ENCODE measurements at places on chromosomes 5 and 9. TPM values are rescaled to one million over a fixed set of nuclear protein-coding genes. Genes with fewer than 3 reads are reported as not detected.

DNA sequence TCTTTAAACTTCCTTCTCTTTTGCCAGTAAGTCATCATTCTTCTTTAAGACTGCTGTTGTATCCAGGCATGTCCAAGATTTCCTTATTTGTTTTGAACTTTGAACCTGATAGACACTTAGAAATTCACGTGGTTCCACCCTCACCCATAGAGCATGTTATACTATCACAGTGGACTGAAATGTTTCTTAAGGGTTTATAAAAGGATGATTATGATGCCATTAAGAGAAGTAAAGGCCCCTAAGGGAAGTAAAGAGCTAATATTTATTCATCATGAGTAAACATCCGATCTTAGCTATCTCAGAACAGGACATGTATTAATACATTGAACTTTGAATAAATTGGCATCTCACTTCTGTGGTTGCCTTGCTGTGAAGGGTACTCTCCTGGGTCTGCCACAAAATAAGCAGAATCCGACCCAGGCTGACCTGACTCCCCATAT, 49.8 kb downstream of the PRKACG start:
- DNase-seq, result no peak

Gene ANKDD1B
- polyA plus RNA-seq, result 4.7 TPM

DNA sequence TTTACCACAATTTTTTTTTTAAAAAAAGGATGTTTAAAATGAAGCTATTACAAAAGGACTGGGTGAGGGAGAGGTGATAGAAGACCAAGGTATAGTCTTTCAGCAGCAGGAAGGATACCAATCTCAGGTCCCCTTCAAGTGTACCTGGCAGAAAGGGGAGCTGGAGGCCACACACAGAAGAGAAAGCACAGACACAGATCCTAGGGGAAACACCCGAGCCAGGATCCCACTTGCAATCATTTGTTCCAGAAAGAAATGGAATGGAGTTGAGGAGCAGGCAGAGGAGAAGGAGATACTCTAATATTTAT, 5.6 kb downstream of the GNPDA1 start:
- no peak for DNase-seq

GRCh38 chr5:155004138-155004744, 9.3 kb upstream of the KIF4B start:
- no peak for DNase-seq

DNA sequence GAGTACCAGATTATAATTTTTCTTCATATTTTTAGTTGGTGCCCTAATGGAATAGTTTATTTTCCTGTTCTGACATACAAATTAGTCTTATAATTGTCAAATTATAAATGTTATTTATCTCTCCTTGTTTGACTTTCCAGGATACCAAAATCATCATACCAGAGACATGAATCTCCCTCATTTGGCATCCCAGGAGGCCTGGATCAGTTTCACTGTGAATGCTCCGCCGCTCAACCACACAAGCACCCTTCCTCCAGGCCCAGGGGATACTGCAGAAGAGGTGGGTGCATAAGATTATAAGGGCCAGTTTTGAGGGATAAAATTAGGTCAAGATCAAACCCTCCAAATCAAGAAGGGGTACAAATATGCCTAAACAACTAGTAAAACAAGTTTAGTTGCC, 1229.3 kb downstream of the CDH12 start:
- DNase-seq, result no peak

GRCh38 chr9:122609804-122610203, 4.7 kb upstream of the OR1Q1 start:
- DNase-seq, result no peak

DNA sequence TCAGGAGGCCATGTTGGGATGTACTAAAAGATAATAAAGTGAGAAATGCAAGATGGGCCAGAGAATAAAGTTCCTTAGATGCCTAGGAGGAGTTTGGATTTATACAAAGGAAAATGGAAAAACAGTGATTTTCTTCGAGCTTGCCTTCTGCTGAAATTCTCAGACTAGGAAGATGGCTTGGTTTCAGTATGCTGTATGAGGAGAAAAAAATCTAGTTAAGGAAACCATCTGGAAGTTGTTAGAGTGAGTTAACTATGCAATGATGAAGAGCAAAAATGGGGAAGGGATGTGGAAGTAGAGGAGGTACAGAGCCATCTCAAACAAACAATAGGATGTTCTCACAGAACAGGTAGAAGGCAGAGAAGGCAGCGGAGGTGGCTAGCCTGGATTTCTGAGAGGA, 162.9 kb upstream of the FTMT start:
- DNase-seq, result no peak

Gene TNC
- 463 TPM for polyA plus RNA-seq

Gene CDH9
- 13.5 TPM for polyA plus RNA-seq

Gene PCDHB12
- 4.7 TPM for polyA plus RNA-seq

- DNase-seq, result peak; percentile 80
Observed at GRCh38 chr5:170633235-170634081, 129.6 kb downstream of the KCNIP1 start.

DNA sequence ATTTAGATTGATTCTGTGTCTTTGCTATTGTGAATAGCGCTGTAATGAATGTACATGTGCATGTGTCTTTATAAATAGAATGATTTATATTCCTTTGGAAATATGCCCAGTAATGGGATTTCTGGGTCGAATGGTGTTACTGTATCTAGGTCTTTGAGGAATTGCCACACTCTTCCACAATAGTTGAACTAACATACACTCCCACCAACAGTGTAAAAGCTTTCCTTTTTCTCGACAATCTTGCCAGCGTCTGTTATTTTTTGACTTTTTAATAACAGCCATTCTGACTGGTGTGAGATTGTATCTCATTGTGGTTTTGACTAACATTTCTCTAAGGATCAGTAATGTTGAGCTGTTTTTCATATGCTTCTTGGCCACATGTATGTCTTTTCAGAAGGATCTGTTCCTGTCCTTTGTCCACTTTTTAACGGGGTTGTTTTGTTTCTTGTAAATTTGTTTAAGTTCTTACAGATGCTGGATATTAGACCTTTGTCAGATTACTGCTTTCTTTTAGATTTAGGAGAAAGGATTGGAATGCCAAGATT, 125.0 kb upstream of the NR5A1 start:
- DNase-seq, result no peak

- DNase-seq, result no peak
Observed at GRCh38 chr5:154409230-154409840, 36.5 kb upstream of the SAP30L start.

Gene STPG3
- 1.6 TPM for polyA plus RNA-seq

- DNase-seq, result no peak
Observed at GRCh38 chr9:92976431-92976830, 29.1 kb downstream of the FGD3 start.

Gene RETREG1
- 54.6 TPM for polyA plus RNA-seq

Gene ZMAT2
- 162 TPM for polyA plus RNA-seq
